ENCODE measurements at places on chromosomes 1 and 21.

GRCh38 chr1:246197076-246197475 is 310.0 kb downstream of the SMYD3 start:
- DNase-seq: no peak

- peak; percentile 96 for DNase-seq
These were observed 13.2 kb downstream of the NAV1 start for GRCh38 chr1:201551877-201552731.

DNA sequence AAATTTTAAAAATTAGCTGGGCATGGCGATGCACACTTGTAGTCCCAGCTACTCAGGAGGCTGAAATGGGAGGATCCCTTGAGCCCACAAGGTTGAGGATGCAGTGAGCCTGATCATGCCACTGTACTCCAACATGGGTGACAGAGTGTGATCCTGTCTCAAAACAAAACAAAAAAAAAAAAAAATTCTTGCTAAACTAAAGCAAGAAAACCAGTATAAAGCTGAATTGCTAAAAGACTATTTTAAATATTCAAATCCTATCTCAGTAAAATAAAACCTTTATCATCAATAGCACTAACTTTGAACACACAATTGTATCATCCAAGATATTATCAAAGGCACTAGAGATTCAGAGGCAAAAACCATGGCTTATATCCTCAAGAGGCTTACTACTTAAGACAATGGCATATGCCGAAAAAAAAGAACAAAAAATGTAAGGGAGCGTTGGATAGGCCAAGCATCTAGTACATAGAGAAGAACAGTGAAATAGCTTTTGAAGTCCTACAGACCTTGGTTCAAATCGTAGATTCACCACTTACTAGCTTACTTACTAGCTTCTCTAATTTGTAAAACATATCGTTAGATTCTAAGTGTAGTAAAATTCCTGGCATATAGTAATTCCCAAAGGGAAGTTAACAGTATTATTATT is 3.6 kb downstream of the EPS15 start:
- no peak for DNase-seq

DNA sequence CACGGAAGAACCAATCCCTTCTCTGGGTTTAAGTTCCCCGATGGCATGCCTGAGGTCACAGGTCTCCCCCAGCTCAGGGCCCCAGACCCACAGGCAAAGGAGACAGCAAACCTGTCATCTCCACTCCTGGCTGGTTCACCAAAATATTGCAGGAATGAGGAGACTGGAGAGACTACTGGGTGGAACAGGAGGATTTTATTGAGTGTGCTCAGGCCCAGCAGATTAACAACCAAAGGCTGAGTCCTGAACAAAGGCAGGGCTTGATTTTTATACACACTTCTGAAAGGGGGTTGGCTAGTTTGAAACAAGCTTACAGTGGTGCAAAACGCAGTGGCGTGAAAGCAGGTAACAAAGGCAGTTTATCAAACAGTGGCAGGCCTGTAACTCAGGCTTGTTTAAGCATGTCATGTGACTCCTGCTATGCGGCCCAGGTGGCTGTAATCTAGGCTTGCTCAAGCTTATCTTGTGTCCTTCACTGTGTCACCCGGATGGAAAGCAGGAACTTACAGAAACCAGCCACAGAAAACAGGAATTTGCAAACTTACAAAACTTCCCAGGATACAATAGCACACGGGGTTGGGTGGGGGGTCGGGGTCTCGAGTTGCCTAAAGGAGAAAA is 27.4 kb upstream of the KCNJ15 start:
- DNase-seq: peak; percentile 30

DNA sequence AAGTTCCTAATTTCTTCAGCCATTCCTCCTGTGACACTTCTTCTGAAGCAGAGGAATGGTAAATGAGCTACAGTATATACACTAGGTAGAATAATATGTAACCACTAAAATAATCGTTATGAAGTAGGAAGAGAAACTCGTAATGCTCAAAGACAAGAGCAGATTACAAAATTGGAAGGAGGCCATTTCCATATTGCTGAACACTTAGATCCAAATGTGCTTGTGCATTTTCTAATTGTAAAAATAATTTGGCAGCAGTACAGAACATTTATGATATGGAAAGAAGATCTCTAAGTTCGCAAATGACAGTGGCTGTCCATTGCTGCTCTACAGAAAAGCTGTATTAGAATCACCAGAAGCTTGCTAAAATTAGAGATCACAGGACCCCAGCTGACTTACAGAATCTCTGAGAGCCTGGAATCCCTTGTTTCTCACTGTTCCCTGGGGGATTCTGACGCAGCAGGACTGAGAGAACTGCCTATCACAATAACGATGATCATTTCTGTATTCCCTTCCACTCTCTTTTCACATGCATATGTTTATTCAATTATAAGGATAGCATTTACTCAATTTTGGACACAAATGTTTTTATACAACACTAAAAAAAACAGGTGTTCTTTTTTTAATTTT is 242.1 kb downstream of the OMA1 start:
- DNase-seq: no peak

DNA sequence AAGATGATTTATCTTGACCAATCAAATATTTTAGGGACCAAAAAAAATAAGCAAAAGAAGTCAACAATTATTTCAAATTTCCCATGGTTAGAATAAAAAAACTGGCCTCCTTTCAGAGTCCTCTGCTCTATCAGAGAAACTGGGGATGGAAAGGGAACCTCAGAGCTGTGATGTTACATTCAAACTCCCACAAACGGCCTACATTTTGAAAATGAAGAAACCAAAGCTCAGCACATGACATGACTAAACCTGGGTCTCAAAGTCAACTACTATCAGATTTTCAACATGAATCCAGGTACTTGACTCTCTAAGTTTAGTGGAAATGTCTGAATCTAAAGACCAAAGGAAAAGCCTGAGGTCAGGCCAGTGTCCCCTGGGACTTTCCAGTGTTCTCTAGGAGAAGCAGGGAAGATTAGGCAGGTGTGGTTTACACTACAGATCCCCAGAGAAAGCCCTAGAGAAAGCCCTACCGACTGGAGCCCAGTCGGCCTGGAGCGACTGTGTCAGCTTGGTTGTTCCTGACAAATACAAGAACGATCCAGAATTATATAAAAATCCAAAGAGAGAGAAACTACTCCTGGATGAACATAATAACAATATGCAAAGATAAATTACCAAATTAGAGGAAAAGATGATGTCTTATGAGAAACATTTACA is 24.8 kb downstream of the JAK1 start:
- DNase-seq: no peak

- DNase-seq: peak; percentile 91
These were observed 221.6 kb upstream of the VAMP3 start for GRCh38 chr1:7549277-7550161.

GRCh38 chr1:87812871-87813577 is 484.3 kb downstream of the LMO4 start:
- no peak for DNase-seq

DNA sequence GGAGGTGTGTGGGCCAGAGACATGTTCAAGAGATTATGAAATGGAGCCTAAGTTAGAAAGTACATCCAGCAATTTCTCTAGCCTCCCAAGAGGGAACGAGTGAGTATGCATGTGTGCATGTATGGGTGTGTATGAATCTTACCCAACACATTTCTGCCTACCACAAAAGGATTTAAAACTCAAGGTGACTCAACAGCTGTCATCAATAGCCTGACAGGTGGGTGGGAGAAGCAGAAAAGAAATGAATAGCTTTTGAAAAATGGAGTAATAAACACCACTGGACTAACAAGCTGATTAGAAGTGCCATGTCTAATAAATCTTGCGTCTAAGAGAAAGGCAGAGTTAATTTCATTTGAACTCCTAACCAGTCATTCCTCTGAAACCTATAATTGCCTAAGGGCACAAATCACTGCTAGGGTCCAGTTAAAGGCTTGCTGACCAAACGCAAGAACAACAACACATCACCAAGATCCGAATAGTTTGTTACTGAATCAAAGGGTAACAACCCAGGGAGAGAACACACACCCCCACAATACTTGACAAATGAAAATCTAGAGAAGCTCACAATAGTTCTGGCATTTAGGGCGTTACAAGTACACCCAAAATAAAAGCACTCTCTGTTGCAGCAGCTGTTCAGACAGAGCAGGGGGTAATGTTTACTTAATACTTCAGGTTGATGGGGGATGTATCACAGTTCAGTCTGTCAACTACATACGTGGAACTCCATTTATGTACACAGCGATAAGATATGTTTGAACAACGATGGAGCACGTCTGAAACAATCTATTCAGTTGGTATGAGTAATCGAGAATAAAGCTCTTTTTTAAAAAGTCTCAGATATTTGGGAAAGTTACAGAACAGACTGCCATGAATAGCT is 1.4 kb downstream of the KIAA0319L start:
- no peak for DNase-seq

GRCh38 chr1:202005958-202006357 is 4.4 kb upstream of the ELF3 start:
- DNase-seq: peak; percentile 42

DNA sequence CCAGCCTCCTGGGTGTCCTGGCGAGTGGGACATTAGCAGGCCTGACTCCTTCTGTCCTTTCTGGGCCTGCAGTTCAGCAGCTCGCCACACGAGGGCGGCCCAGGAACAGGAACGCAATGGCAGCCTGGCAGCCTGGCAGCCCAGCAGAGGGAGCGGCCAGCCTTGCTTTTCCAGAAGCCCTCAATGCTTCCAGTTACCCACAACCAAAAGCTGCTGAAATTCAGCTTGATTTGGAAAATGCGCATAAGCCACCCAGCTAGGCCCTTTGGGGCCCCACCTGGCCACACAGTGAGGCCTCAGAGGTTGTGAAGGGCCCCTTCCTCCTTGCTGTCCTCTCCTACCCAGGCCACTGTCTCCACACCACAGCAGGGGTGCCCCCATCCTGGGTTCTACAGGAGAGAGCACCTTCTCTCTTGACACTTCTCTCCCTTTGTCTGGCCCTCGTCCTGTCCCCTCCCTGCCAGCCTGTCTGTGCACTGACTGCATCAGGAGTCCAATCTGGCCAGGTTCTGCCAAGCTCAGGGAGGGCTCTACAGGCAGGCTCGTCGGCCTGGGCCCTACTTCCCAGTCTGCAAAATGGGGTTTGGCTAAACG is 103.4 kb upstream of the VAMP3 start:
- peak; percentile 62 for DNase-seq

Measured in Caki2 (cell line).